ENCODE measurements at places on chromosomes 2 and 18.

DNA sequence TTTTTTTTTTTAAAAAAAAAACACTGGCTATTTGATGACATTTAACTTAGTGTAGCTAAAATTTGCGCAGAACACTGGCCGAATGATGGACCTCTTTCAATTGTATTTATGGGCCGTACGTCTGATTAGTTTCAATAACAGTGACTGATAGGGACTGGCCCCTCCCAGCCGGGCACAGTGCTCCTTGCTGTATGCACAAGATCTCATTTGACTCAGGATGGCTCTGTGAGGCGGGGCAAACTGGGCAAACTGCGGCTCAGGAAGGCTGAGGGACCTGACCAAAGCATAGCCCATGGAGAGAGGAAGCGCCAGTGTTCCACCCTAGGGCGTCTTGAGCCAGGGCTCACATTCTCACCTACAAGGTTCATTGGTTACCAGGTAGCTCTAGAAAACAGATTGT, 21.2 kb downstream of the TRAF3IP1 start:
- no peak for DNase-seq

- no peak for DNase-seq
These were observed 53.4 kb downstream of the STK25 start for GRCh38 chr2:241454837-241455485.

- no peak for DNase-seq
These were observed 50.8 kb downstream of the ATOH8 start for GRCh38 chr2:85804583-85804982.

GRCh38 chr2:42048299-42049220, 739 bp downstream of the PKDCC start:
- no peak for DNase-seq

DNA sequence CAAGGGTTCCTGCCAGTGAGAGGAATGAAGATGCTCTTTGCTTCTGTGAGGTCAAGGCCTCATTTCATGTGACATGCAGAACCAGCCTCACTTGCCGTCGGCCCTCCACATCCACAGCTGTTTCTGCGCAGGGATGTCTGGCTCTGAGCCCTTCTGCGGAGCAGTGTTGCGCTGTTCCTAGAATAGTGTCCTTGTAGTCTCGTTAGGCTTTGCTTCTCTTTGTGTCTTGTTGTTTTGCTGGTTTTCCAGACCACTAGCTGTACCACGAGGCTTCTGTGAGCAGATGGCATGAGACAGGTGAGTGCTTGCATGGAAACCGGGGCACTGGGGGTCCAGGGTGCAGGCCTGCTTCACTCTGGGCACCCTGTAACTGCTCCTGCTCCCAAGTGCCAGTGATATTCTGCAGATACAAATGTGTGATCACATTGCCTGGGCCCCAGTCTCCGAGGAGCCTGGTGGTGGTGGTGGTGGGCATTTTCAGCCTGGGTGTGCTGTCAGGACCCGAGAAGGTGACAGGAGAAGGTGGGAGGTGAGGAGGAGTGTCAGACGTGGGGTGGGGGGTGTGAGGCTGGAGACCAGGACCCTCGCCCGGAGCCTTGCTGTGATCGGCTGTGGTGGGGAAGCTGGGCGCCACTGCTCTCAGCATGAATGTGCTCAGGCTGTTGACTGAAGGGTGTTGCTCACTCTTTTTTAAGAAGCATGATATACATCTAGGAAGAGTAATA, 34.3 kb downstream of the LDLRAD4 start:
- DNase-seq, result no peak

- no peak for DNase-seq
These were observed 83.9 kb downstream of the STPG4 start for GRCh38 chr2:47070920-47071824.

- DNase-seq, result no peak
These were observed 50.4 kb downstream of the PKP4 start for GRCh38 chr2:158507141-158507540.

DNA sequence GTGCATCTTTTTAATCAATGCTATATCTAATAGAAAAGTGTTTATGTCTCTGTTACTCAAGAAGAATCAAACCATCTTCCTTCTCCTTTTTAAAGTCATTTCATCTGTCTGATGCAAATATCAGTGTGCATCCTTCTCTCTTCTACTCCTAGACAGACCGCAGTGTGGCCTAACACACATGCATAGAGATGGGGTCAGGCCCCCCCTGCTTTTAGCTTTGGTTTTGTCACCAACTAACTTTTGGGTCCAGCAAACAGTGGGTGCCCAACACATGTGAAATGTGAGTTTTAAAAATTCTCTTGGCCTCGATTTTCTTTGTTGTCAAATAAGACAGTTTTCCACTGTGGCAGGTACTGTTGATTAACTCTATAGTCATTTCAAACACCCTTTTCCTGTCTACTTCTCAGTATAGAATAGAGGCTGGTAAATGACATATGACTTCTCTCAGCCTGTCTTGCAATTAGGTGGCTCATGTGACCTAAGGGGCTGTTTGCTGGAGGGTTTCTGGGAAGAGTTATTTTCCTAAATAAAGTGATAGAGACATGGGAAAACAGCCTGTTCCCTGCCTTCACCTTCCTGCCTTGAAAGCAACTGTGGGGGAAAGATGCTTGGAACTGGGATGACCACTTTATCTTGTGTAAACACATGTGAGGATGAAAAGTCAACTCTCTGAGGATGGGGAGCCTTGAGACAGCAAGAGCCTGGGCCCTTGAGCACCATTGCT, 65.7 kb upstream of the DARS1 start:
- no peak for DNase-seq

GRCh38 chr2:238295144-238296112, 7.0 kb upstream of the PER2 start:
- DNase-seq, result no peak

GRCh38 chr2:217286833-217287232, 427.0 kb upstream of the TNP1 start:
- DNase-seq, result no peak

- DNase-seq, result no peak
These were observed 337.0 kb downstream of the RAD51AP2 start for GRCh38 chr2:17181051-17181752.

GRCh38 chr18:34947711-34948125, 93.5 kb upstream of the MAPRE2 start:
- no peak for DNase-seq

DNA sequence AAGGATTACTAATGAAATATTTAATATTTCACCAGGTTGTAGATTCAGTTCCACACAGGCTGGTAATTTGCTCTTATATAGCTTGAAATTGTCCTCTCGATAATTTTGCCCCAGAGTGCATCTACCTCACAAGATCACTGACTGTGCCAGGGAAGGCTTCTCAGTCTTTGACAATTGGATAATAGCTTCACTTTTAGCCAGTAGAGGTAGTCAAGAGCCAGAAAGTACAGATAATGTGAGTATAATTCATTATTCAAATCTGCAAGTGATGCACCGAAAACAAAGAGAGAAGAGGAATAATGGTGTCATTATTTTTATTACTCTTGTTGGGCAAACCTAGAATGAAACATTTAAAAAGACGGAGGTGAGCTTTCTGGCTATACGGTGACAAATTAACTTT, 292.8 kb downstream of the EN1 start:
- no peak for DNase-seq

DNA sequence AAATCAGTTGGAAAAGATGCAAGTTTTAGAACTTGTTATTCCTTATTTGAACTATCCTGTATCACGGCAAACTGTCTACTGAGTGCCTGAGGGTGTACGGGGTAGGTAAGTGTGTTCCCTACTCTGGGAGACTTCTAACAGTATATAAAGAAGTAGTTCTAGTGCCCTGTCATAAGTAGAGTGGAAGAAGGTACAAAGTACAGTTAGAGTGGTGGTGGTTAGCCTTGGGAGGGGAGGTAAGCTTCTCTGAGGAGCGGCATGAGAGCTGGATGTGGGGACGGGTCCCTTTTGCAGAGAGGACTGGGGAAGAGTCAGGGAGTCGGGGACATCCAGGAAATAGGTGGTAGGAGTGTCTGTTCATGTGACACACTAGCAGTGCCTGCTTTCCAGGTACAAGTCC, 48.5 kb downstream of the DGKD start:
- no peak for DNase-seq
